ENCODE measurements at places on chromosomes 3 and 15.
A peak's percentile ranks its signal among the peaks of the same experiment; 100 is the strongest.

DNA sequence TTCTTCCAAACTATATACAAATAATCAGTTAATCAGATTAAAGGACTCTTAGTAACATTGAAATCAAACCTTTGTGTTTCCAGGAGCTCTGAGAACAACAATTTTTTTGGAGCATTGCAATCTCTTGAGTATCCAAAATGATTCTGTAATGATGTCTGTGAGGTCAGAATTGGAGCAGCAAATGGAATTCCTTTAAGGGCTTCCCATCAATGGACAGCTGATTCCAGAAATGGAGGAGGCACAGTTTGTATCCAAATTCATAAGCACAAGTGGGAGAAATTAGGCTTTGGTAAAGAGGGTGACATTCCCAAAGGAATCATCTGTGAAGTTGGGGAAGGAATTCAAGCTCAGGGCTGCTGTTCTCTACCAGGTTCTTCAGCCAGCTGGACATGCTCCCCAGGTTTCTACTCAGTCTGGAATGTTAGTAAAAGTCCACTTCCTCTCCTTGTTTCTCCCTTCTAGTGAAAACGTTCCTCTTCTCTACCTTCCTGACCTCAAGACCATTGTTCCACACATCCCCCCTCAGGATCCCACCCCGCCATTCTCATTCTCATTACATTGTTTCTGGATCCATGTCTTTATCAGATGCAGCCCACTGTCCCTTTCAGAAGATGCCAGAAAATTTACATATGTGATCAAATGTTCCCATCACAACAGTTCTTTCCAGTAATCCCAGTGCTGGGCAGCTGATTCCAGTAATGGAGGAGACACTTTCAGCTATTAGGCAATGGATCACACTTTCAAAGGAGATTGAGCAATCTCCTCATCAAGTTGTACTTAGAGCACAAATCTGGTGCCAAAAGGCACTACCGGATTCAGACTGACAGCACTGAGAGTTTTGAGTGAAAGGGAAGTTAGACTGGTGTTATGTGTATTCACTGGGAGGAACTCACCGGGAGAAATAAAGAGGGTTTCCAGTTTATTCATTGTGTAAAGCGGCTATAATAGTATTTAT lies 391.3 kb upstream of the TPRG1 start:
- DNase-seq: no peak

- DNase-seq: no peak
Observed at GRCh38 chr15:88695101-88695500, 56.3 kb downstream of the ISG20 start.

DNA sequence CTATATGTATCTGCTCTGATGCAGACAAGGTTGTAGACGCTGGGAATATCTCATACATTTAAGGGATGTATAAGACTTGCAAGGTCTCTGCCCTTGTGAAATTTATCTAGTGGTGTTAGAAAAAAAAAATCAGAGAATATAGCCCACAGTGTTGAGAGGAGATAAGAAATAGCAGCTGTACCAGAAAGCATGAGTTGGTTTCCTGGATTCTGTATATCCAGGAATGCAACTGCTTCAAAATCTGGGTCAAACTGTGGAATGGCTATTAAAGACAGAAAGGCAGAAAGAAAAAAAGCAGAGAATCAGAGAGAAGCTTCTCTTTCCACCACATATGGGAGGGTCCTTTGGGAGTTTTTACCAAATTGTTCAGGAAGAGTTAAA lies 1.5 kb upstream of the TMEM212 start:
- DNase-seq: no peak

DNA sequence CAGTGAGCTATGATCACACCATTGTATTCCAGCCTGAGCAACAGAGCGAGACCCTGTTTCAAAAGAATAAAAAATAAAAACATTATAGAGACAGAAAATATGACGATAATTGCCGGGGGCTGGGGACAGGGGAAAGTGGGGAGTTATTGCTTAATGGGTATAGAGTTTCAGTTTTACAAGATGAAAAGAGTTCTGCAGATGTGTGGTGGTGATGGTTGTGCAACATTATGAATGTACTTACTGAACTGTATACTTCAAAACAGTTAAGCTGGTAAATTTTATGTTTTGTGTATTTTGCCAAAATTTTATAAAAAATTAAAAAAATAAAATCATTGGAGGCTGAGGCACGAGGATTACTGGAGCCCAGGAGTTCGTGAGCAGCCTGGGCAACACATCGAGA lies 24.8 kb upstream of the ZNF774 start:
- no peak for DNase-seq

DNA sequence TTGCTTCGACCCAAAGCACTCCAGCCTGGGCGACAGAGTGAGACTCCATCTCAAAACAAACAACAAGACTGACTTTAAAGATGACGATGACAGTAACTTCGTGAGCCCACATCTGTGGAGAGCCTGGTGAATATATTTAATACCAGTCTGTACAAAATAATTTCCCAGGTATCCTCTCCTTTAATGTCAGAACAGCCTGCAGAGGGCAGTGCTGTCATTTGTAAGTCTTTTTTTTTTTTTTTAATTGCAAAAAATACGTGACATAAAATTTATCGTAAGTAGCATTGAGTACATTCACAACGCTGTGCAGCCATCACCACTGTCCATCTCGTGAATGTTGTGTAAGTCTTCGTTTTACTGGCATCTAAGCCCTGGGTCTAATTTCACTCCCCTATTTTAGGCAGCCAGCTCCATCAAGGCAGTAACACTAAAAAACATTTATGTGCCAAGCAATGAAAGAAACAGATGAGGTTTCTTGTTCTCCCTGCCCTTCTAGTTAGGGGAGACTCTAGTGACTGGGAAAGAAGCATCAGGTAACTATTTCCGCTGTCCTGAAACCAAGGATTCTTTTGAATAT lies 1.4 kb downstream of the HTD2 start:
- peak; percentile 28 for DNase-seq

- DNase-seq: no peak
Observed at GRCh38 chr15:96184297-96184696, 146.2 kb upstream of the NR2F2 start.

- no peak for DNase-seq
Observed at GRCh38 chr3:133181392-133182150, 143.4 kb downstream of the TMEM108 start.

DNA sequence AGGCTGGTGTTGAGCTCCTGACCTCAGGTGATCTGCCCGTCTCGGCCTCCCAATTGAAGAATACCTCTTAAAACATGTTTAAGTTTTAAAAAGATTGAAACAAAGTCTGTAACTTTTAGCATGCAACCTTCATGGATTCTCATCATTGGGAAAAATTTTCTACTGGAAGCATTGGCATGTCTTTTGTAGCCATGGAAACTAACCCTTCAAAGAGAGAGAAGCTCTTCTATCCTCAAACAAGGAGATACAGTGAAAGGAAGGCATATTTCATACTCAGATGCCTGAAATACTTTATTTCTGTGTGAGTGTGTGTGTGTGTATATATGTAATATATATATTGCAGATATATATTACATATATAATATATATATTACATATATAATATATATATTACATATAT lies 154.9 kb downstream of the CHDH start:
- no peak for DNase-seq

GRCh38 chr3:95460274-95460673 lies 1354.1 kb upstream of the EPHA6 start:
- DNase-seq: no peak

GRCh38 chr3:78844307-78844706 lies 923.5 kb downstream of the ROBO1 start:
- no peak for DNase-seq

- no peak for DNase-seq
Observed at GRCh38 chr3:5002174-5002870, 23.1 kb downstream of the BHLHE40 start.

DNA sequence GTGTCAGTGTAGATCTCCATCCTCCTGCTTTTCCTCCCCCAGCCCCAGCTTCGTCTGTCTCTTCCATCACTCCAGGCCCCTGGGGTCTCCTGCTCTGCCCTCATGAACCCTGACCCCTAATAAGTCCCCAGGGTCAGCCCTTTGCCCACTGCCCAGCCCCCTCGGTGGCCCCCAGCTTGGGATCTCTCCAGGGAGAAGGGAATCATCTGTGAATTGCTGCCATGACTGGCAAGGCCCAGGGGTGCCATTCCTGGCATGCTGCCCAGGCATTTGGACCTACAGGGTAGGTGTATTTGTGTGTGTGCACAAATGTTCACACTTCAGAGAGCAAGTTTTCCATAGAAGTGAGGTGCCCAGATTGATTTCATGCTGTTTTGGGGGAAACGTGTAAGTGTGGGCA lies 5.9 kb upstream of the TBC1D21 start:
- DNase-seq: no peak

GRCh38 chr15:37599156-37599555 lies 335.3 kb upstream of the TMCO5A start:
- no peak for DNase-seq

GRCh38 chr15:41660235-41661077 lies at the start of gene MGA:
TSS of gene MGA (plus strand) at chr15:41660405.
- DNase-seq: peak; percentile 87

DNA sequence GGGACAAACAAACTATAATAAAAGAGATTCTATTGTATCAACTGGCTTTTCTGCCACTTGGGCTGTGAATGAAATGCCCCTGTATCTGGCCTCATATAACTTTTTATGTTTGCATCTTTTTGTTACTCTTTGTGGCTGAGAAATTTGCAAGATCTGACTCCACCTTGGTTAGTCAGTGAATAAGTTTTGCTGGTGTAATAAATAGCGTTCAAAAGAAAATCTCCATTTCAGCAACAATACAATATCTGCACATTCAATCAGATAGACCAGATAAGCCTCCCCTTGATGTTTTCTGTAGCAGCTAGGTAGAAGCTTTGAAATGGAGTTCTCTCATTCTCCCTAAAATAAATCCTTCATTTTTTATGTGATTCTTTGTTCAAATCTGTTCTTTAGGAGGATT lies 12.0 kb downstream of the TRAT1 start:
- no peak for DNase-seq

DNA sequence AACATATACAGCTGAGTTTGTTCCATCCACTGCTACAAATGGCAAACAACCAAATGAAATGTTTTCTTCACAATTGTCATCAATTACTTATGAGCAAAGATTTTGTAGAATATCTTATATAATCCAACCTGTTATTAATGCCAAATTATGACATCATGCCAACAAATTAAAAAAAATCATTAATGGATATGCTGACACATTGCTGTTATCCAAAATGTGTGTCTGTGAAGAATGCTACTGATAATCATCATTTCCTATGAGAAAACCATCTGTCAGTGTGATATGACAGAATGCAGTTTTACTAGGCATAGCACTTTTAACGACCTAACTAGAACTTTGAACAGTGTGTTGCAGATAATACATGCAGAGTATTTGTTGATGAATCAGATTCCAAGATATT lies 556.5 kb upstream of the KCNMB2 start:
- DNase-seq: no peak

GRCh38 chr3:53850895-53851294 lies 4.5 kb downstream of the IL17RB start:
- peak; percentile 16 for DNase-seq

- DNase-seq: no peak
Observed at GRCh38 chr3:46655271-46655670, 38.2 kb downstream of the ALS2CL start.

DNA sequence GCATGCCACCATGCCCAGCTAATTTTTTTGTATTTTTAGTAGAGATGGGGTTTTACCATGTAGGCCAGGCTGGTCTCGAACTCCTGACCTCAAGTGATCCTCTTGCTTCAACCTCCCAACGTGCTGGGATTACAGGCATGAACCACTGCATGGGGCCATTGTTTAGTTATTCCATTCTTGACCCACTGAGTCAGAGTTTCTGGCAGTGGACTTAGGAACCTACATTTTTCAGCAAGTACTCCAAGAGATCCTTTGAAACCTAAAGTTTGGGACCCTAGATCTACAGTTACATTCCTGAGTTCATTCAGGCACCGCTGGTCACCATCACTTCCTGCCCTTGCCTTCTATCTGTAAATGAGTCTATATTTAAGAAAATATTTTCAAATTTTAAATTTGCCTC lies 1.4 kb upstream of the TNFSF10 start:
- no peak for DNase-seq

- peak; percentile 40 for DNase-seq
Observed at GRCh38 chr3:132569580-132569979, 27.5 kb upstream of the ACKR4 start.

DNA sequence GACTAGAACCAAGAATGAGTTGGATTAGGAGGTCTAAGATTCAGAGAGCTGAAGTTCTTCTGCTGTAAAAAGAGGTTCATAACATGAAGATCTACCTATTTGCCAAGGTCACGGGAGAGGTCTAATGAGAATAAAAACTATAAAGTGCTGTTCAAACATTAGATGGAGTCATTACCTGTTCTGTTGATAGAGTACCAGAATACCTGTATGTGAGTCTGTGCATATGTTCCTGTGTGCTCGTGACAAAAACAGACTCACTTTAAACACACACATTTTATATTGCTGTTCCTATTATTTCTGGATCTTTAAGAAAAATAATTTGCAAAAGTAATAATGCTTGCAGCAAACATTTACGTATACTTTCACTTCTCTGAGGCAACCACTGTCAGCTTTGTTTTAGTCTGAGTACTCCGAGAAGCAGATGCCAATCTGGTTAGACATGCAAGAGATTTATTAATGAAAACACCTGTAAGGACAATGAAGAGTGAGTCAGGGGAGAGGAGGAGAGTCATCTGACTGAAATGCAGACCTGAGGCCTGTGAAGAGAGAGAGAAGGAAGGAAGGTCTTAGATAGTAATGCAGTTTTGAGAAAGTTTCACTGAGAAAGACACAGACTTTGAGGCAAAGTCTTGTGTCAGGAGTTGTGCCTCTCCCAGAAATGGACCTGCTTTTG lies 221.2 kb downstream of the SQOR start:
- DNase-seq: no peak
